Nephron progenitor cell (in vitro differentiated cells): ENCODE measurements at places on chromosomes 7 and 10.

GRCh38 chr10:118101501-118101900 is 54.8 kb upstream of the RAB11FIP2 start:
- no peak for DNase-seq

DNA sequence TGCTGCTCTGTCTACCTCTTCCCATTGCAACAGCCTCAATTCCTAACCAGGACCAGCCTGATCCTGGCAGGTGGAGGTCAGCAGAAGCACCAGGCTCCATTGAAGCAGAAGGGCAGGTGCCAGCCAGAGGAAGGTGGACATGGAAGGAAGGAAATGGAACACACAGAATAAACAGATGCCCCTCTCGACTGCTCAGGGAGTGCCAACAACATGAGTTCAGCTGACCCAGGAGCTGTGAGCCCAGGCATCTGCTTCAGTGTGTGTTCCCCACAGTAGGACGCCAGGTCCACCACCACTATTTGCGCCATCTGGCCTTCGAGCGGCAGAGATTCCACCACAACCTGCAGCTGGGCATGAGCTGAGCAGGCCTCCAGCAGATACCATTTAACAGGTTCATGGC is 56.7 kb downstream of the GPAM start:
- no peak for DNase-seq

GRCh38 chr7:16960337-16960965 is 78.7 kb upstream of the AGR3 start:
- no peak for DNase-seq

- no peak for DNase-seq
Observed at GRCh38 chr7:365593-365992, 75.6 kb downstream of the FOXL3 start.

- DNase-seq: no peak
Observed at GRCh38 chr7:157210682-157211081, 72.0 kb downstream of the UBE3C start.

GRCh38 chr10:8967061-8967460 is 912.6 kb downstream of the GATA3 start:
- no peak for DNase-seq

GRCh38 chr7:131424219-131424822 is 96.6 kb downstream of the MKLN1 start:
- no peak for DNase-seq

DNA sequence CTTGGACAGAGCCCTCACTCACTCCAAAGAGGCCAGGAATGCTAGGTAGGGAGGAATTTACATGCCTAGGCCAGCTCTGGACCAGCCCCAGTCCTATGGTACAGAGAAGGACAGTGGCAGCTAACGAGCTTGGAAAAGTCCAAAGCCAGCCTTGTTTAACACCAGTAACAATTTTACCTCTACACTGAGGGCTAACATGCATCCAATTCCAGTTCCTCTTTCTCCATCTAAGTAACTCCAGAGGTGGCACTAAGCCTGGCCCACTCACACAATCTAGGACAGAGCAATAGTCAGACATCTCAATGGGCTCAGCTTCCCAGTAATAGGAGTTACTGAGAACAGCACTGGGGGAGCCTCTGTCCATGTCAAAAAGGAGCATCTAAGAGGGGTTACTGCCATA is 5.7 kb upstream of the LCOR start:
- DNase-seq: no peak

DNA sequence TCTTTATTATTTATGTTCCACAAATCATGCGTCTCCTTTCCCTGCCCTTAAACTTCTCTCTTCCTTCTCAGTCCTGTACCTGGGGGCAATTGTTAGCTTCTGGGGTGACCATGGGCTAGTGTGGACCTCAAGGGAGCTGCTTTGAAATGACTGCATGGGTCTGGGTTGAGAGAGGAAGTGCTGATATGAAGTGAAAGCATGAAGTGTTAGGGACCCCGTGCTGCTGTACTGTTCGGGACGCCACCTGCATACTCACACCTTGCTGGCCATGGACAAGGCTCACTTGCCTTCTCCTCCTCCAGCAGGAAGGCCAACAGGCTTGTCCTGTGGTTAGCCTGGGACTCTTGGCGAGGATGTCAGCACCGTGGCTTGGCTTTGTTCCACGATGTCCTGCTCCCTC is 56.7 kb downstream of the MTPN start:
- no peak for DNase-seq

DNA sequence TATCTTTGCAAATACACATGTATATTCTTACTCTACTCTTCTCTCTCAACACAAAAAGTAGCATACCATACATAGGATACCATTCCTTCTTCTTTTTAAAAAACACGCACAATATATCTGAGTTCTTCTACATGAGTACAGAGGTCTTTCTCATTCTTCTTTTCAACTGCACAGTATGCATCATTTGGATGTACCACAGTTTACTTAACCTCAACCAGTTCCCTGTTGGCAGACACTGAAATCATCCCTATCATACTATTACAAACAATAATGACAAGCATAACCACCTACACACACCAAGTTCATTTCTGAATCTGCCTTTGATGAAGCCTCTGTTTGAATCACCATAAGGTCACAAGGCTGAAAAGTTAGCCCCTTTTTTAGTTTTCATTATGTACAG is 25.7 kb upstream of the GGCT start:
- no peak for DNase-seq

DNA sequence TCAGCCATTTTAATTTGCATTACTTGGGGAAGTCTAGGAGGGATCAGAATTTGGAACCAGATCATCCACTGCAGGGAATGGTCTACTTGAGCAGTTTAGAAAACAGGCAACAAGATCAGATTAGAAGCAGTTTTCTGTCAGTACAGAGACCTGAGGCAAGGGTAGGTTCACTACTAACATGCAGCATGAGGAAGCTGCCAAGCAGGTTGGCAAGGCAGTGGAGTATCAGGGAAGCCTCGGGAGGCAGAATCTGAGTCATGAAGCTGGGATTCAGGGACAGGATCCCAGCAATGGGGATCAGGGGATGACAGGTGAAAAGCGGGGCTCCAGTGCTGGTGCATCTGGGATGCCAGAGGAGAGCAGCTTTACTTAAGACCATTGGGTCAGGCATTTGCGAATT is 28.1 kb downstream of the ENO4 start:
- DNase-seq: no peak

- DNase-seq: no peak
Observed at GRCh38 chr7:140209866-140210609, 33.3 kb upstream of the KDM7A start.

GRCh38 chr10:12422189-12422588 is 72.8 kb downstream of the CAMK1D start:
- DNase-seq: no peak

- no peak for DNase-seq
Observed at GRCh38 chr7:127618775-127619174, 833 bp upstream of the PAX4 start.

- no peak for DNase-seq
Observed at GRCh38 chr10:23868121-23868520, 340.8 kb upstream of the KIAA1217 start.

DNA sequence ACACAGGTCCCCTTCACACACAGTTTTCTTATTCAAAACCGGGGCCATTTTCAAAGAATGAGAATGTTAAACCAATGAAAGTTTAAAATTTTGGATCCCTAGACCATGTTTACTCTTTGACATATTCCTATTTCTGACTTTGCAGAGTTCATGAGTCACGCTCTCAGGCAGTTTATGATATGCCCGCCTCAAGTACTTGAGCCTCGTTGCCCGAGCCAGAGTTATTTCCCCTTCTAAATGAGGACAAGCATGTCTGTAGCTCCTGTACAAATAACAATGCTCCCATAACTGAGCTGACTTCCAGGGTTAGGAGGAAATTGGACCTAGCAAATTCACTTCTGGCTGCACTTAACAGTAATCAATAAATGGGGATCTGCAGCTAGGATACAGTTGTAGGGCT is 87.9 kb upstream of the PDE1C start:
- no peak for DNase-seq

DNA sequence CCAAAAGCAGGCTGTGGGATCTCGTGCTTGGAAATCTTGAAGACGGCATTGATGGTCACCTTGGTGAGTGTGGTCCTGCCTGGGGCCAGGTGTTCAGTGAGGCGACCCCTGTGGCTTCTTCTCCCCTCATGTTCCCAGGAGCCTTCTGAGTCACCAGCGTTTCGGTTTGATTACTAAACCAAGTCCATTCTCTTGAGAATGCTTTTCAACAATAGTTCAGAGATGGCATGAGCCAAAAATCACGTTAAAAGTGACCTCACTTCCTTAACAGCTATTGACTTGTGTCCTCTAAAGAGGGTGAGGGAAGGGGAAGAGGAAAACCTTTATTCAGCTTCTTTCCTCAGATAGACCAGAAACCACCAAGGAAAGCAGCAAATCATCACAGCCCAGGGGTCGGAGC is 315.2 kb downstream of the GATA3 start:
- DNase-seq: no peak

DNA sequence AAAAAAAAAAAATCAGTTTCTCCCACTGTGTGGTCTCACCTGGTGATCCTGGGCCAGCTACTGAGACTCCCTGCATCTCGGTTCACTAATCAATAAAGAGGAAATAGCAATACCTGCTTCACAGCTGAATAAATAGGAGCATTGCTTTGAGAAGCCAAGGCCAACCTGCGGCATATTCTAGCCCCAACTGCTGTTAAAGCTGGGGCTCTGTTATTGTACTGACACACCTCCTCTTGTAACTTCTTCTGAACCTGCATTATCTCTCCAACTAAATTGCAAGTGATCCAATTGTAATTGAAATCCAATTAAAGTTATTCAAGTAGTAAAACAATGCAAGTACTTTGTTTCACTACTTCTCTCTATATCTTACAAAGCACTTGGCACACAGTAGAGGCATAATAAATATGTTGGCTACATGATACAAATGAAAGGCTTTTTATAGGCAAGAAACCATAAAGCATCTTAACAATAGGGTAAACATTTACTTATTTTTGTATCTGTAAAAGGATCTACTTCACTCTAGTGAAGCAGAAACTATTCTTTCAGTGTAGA is 38.4 kb downstream of the AMPH start:
- DNase-seq: no peak

DNA sequence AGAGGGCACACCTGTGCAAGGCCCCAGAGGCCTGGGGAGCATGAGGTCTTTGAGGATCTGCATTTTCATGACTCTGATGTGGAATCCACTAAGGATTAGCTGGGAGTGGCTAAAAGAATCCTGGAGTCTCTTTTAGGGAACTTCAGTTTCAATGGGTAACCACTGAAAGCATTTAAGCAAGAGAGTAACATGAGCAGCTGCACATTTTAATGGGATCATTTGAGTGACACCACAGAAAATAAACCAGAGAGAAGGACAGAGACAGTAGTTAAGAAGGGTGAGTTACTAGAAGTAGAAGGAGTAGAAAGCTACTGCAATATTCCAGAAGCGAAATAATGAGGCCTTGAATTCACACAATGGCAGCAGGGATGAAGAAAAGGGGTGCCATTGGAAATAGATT is 5.2 kb downstream of the GOT1 start:
- DNase-seq: no peak

- DNase-seq: no peak
Observed at GRCh38 chr10:130171196-130171595, 35.0 kb downstream of the GLRX3 start.

DNA sequence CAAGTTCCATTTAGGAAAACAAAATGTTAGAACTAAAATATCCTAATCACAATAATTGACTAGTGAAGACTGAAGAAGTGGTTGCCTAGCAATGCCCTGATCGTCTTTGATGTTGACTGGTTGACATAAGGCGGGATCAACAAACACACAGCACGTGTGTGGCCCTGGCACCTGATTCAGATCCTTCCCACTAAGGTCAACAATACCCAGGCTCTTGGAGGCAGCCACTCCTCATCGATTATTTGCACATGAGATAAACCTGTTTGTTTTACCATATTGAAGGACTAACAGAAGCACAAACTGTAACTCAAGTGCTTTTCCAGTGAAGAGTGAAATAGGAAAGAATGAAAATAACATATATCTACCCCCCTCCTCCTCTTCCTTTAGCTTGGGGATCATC is 15.6 kb downstream of the FANK1 start:
- no peak for DNase-seq

DNA sequence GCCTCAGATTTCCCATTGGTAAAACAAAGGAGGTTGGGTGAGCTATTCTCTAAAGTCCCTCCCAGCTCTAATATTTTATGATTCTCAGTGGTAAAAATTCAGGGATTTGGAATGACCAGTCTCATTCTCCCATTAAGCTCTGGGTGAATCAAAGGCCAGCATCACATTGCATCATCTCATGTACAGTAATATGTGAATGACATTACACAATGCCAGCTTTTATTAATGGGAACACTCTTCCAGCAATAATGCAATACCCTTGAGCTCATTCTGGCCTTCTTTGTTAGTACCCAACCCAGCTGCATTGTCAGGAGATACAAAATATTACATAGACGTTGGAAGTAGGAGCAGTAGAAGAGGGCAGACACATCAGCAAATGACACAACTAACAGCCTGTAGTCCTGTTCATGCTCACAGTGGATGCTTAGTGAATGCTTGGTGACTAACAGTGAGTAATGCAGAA is 100.0 kb upstream of the EGR2 start:
- DNase-seq: no peak

GRCh38 chr10:78614744-78615143 is 454.0 kb upstream of the ZMIZ1 start:
- no peak for DNase-seq

DNA sequence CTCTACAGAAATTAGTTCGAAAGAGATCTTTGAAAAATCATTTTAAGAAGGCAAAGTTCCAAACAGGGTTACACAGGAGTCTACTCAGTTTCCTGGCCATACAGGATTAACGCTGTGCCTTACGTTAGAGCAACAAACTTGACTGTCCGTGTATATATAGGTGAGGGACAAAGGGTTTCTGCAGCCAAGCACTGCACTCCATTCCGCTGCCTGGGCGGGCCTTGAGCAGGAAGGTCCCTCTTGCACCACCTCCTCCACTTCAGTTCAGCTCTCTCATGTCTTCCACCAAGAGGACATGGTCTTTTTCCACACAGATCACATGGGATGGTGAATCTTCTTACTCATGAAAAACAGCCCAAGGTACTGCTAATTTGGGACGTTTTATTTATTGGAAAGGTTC is 43.2 kb downstream of the MCMBP start:
- DNase-seq: no peak

DNA sequence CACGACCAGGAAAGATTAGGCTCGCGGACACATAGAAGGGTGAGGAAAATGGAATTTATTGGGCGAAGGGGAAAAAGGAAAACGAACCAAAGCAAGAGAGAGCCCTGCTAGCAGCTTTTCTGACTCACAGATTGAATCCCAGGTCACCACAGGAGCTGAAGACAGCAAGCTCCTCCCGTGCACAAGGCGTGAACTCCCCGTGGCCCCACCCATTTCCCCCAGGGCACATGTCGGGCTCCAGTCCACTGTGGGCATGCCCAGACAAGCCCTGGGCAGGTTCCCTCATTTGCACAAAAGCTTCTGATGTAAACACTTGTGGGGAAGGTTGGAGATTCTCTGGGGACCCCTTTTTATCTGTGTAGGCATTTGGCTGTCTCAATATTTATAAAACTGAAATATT is 582.4 kb downstream of the SUGCT start:
- DNase-seq: peak; percentile 67
